EL (cell line): ENCODE measurements at places on chromosomes 6 and 20.

DNA sequence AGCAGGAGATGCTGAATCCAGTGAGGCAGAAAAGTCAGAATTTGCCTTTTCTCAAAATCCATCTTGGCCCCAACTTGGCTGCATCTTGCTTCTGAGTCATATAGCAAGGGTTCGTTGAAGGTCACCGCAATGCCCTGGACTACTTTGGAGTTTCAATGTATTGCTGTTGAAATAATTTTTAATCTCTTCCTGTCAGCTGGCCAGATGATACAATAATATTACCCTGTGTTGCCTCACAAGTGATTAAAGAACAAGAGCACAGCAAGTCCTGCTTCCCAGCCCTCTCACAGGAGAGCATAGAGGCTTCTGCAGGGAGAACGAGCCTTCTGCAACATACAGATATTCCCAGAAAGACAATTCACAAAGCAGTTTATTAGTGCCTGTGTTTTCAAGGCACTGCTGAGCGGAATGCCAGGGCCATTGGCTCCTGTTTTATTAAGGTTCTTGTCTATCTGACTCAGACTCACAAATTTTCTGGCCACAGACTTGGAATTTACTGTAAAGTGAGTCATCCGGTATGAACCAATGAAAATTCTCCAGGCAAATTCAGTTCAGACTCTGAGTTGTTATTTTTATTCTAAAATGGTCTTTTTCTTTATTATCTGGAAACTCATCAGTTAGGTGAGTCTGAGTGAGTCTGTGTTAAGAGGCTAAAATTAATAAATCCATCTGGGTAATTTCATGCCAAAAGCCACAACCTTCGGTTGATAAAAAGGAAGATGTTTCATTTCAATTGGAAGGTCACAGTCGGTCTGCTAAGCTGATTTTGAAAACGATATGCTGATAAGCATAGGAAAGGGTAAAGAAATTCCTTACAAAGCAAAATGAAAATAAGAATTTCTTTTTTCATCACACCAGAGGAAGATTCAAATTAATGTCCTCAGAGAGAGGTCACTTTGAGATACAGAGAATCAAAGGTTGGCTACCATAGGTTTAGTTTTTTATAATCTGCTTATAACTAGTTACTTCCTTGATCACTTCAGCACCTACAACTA lies 289.4 kb upstream of the STXBP5 start:
- peak; percentile 95 for DNase-seq

- DNase-seq = no peak
Observed at GRCh38 chr6:32697031-32697430, 30.6 kb upstream of the HLA-DQB1 start.

DNA sequence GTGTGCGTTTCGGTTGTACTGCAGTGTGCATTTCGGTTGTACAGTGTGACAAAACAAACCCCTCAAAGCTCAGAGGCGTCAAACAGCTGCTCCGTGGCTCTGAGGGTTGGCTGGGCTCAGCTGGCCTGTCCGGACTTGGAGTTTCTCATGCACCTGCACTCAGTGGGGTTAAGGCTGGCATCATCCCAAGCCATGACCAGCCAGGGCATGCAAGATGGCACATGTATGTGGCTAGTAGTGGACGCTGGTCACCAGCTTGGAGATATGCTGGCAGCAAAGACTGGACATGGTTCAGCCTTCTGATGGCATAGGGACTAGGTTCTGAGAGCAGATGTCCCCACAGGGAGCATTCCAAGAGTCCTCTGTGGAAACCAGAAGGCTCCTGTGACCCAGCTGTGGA lies 187.2 kb downstream of the CDH4 start:
- peak; percentile 9 for DNase-seq

GRCh38 chr20:19618711-19619110 lies 139.3 kb upstream of the RIN2 start:
- DNase-seq = no peak

GRCh38 chr6:14384175-14384949 lies 266.8 kb downstream of the CD83 start:
- DNase-seq = no peak

- DNase-seq = peak; percentile 40
Observed at GRCh38 chr20:56440346-56441007, 27.9 kb upstream of the RTF2 start.

DNA sequence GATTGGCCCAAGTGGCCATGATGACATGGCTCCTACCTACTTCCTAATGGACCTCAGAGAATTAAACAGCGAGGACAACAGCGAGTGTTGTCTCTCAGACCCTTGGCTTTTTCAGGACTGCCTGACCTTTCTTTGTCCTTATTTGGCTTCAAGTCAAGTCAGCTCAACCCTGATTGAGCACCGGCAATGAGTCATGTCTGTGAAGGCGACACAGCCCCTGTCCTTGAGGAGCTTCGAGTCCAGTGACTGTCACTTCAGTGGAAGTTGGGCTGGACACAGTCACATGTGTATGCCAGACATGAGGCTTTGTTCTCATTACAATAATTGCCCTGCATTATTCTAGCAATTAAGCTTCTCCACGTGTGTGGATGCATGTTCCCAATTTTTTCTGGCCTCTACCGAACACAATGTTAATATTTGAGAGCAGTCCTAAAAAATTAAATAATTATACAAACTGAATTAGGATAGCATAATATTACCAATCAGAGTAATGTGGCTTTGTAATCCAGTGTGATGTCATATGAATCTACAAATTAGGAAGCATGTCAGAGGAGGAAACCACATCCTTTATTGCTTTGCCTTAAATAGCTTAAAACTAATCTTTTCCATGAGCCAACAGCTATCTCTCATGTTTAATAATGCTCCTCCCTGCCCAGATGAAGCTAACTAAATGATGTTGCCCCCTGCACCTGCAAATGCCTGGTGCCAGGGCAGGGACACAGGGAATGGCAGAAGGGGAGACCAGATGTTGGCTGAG lies 178.6 kb downstream of the CDH26 start:
- no peak for DNase-seq

DNA sequence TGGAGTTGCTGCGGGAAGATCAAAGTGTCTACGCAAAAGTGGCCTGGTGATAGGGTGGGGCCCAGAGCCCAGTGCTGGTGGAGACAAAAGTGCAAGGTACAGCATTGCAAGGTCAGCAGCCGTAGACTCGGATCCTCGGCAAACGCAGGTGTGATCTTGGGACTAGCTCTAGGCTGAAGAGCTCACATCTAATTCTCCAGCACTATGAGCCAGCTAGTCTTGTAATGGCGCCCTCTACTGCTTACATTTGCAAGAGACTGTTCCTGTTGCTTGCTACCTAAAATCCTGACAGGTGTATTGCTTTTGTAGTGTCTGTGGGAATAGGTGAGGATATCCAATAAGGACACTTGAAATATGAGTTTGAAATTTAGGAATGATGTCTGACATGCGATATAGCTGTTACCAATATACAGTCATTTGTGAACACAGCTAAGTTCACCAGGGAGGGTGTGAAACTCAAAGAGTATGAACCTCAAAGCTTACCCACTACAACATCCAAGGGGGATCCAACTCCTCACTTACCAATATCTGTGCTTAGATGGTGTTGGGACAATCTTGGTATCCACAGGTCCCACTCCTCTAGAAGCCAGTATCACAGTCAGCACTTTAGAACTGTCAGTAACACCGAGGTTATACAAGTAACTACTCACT lies 58.4 kb downstream of the PDE7B start:
- peak; percentile 47 for DNase-seq

GRCh38 chr6:156617376-156617775 lies 159.8 kb upstream of the ARID1B start:
- no peak for DNase-seq

- no peak for DNase-seq
Observed at GRCh38 chr6:36478051-36478526, 35.3 kb downstream of the KCTD20 start.
